Vagina (tissue), 2 donors: ENCODE measurements at places on chromosomes 6 and 20.

- H3K4me3 ChIP-seq = no peak overlapping the region
- H3K27me3 ChIP-seq = no peaks in the 10 kb centered on the region
- no peak overlapping the region for H3K27ac ChIP-seq
- DNase-seq = no peak
- no peaks in the 10 kb centered on the region for H3K36me3 ChIP-seq
Observed at GRCh38 chr6:164290101-164290500, 875.6 kb downstream of the QKI start.

DNA sequence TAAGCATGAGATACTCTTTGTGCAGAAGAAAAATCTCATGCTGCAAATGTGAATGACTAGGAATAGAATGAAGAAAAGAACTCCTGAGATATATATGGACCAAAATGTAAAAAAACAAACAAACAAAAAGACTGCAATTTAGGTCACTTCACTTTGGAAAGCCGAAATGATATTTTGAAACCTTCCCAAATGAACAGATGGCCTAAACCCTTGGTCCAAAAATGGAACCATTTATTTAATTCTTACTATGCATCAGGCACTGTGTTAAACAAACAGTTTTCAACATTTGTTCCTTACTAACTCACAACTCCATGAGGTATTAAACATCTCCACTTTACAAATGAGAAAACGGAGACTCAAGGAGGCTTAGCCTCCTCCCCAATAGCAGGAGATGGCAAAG is 107.5 kb downstream of the VIP start:
- H3K27ac ChIP-seq = no peak overlapping the region
- H3K4me3 ChIP-seq = no peak overlapping the region
- no peak for DNase-seq
- H3K36me3 ChIP-seq = no peaks in the 10 kb centered on the region
- H3K4me1 ChIP-seq = no peaks in the 10 kb centered on the region
- no peaks in the 10 kb centered on the region for H3K27me3 ChIP-seq

DNA sequence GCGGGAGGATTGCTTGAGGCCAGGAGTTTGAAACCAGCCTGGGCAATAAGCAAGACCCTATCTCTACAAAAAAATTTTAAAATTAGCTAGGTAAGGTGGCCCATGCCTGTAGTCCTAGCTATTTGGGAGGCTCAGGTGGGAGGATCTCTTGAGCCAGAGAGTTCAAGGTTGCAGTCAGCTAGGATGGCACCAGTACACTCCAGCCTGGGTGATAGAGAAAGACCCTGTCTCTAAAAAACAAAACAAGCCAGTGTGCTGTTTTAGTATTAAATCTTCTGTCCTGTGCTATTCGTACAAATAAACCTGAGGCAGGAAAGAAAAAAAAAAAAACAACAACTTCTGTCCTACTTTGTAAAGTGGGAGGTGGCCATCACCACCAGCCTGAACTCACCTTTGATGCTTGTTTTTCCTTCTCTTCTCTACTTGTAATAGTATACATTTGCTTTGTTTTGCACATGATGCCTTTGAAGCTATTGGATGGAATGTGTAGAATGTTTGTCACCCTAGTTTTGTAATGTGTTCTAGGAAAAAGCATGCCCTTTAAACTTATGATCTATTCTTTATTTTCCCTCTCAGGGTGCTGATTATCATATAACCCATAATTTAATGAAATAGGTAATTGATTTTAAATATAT is 102.5 kb downstream of the CRYBG1 start:
- DNase-seq = no peak
- no peaks in the 10 kb centered on the region for H3K36me3 ChIP-seq
- no peaks in the 10 kb centered on the region for H3K4me1 ChIP-seq
- no peak overlapping the region for H3K4me3 ChIP-seq
- H3K27me3 ChIP-seq = no peaks in the 10 kb centered on the region
- no peak overlapping the region for H3K27ac ChIP-seq

GRCh38 chr6:147986846-147987245 is 355.8 kb upstream of the SASH1 start:
- no peak for DNase-seq
- H3K36me3 ChIP-seq = no peaks in the 10 kb centered on the region
- H3K27ac ChIP-seq = no peak overlapping the region
- no peaks in the 10 kb centered on the region for H3K27me3 ChIP-seq

DNA sequence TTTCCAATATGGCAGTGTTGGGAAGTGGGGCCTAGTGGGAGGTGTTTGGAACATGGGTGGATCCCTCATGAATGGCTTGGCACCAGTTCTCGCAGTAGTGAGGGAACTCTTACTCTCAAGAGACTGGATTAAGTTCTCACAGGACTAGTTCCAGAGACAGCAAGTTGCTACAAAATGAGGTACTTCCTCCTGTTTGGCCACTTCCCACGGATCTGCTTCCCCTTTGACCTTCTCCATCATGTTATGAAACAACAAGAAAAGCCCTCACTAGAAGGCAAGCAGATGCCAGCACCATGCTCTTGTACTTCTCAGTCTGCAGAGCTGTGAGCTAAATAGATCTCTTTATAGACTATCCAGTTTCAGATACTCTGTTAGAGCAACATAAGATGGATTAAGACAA is 3.1 kb downstream of the RSPH3 start:
- H3K27ac ChIP-seq = no peak overlapping the region
- H3K4me1 ChIP-seq = peaks cover 20% of the 10 kb centered on the region
- H3K36me3 ChIP-seq = no peaks in the 10 kb centered on the region
- DNase-seq = no peak

DNA sequence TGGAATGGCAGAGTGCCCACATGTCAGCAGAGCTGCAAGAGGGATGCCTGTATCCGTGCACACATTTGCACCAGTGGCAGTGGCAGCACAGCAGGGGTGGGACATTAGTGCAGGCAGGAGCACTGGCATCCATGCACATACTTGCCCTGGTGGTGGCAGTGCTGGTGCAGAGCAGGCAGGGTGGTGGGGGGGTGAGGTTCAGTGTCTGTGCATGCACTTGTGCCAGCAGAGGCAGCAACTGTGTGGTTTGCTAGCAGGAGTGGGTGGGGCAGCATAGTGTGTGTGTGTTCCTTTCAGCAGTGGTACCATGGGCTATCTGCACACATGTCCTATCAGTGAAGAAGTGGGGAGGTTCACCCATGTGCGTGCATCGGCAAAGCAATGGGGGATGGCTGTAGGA is 151.6 kb downstream of the EPM2A start:
- DNase-seq = no peak
- no peaks in the 10 kb centered on the region for H3K36me3 ChIP-seq
- no peaks in the 10 kb centered on the region for H3K27me3 ChIP-seq

DNA sequence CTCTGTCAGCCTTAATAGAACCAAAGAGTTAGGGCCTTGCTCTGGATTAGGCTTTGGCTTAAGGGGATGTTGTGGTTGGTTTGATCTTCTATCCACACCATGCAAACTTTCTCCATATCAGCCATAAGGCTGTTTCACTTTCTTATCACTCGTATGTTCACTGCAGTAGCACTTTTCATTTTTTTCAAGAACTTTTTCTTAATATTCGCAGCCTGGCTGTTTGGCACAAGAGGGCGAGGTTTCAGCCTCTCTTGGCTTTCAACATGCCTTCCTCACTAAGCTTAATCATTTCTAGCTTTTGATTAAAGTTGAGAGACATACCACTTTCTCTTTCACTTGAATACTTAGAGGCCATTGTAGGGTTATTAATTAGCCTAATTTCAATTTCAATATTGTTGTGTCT is 193.1 kb downstream of the NRN1 start:
- H3K27ac ChIP-seq = no peak overlapping the region
- no peaks in the 10 kb centered on the region for H3K27me3 ChIP-seq
- H3K4me3 ChIP-seq = no peak overlapping the region
- DNase-seq = no peak
- H3K36me3 ChIP-seq = no peaks in the 10 kb centered on the region

DNA sequence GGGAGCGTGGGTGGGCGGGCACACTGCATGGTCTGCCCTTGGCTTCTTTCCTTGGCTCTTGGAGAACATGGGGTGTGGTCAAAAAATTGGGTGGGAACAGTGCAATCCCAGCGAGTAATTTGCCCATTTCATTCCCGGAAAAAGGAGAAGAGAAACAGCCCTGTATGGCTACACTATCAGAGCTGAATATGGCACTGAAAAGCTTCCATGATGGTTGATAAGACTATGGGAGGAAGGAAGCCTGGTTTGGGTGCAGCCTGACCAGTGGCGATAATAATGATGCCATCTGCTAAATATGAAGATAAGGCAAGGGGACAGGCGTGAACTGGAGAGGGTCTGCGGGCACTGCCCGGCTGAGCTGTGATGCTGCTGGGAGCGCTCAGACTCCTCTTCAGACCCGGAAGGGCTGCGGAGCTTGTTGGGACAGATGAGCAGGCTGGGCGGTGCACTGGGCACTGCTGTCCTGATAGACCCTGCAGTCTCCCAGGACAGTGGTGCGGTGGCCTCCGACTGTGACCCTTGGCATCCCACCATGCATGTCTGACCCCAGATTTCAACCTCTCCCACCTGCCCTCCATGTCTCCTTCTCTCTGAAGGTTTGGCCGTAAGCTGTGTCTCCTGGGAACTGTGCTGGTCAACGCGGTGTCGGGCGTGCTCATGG is 10.2 kb downstream of the SLC22A1 start:
- H3K27ac ChIP-seq = no peak overlapping the region
- H3K27me3 ChIP-seq = no peaks in the 10 kb centered on the region
- peak; percentile 81 for DNase-seq
- H3K4me1 ChIP-seq = no peaks in the 10 kb centered on the region

GRCh38 chr6:129981598-129981997 is 36.8 kb upstream of the L3MBTL3 start:
- no peak overlapping the region for H3K4me3 ChIP-seq
- no peak overlapping the region for H3K27ac ChIP-seq
- no peak for DNase-seq
- no peaks in the 10 kb centered on the region for H3K36me3 ChIP-seq
- no peaks in the 10 kb centered on the region for H3K27me3 ChIP-seq

DNA sequence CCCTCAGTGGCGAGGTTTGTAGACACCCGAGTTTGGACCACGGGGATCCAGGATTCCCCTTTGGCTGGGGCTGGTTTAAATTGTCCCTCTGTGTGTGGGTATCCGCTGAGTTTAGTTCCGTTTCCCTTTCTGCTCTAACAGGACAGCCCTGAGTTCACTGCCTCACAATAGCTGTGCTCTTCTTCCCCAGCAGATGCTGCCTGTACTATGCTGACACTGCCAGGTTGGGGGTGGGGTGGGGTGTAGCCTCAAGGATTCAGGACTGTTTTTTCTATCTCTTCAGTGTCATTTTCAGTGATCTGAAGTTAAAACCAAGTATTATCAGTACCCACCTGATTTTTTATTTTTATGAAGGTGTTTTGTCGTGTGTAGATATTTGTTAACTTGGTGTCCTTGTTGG is 655.0 kb downstream of the COL12A1 start:
- H3K4me3 ChIP-seq = no peak overlapping the region
- H3K27ac ChIP-seq = no peak overlapping the region
- DNase-seq = no peak
- H3K27me3 ChIP-seq = no peaks in the 10 kb centered on the region
- no peaks in the 10 kb centered on the region for H3K4me1 ChIP-seq

DNA sequence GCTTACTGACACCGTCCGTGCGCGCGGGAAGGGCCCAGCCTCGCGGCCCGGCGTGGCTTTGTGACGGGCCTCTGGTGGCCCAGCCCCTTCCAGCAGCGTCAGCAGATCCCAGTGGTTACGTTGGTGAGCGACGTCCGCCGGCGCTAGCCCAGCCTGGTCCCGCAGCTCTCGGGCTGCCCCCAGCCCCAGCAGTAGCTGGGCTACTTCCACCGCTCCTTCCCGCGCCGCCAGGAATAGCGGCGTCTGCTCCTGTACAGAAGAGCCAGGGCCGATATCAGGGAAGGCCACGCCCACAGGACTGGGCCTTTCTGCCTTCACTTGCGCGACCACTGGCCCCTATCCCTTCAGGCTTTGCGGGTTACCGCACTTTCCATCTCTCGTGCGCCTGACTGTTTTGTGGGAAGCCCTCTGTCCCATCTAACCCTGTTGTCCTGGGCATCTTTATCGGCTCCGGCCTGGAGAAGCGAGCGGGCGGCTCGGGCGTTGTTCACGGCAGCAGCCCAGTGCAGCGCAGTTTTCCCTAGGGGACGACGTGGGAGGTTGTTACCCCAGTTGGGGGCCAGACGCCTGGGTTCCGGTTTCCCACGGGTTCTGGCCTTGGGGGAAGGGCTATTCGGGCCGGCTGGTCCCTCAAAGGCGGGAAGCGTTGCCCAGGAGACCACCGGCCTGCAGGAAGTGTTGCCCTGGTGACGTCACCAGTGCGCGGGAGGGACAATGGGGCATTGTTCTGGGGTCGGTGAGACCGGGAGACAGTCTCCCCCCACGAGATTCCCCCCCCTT is 3.6 kb upstream of the GPSM3 start:
- H3K27me3 ChIP-seq = no peaks in the 10 kb centered on the region
- DNase-seq = no peak
- peak overlapping the region; percentile 99 for H3K27ac ChIP-seq
- H3K36me3 ChIP-seq = no peaks in the 10 kb centered on the region
- peaks cover 37% of the 10 kb centered on the region for H3K4me1 ChIP-seq

DNA sequence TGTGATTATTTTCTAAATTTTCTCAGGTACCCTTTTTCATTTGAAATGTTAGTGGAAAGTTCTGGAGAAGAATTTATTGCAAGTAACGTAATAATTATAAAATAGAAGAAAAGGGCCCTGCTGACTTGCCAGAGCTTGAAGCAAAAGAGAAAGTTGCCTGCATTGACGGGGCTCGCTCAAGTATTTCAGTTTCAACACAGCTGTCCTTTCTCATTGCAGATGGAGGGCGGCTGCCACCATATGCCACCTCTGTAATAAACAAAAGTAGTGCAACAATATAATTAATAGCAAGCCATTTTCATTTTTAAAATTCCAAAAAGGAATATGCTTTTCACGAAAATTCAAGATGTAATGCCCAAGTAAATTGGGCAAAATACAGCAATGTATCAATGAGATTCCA is 246.2 kb downstream of the PACRG start:
- no peak overlapping the region for H3K4me3 ChIP-seq
- no peaks in the 10 kb centered on the region for H3K36me3 ChIP-seq

GRCh38 chr6:142381845-142382378 is 80.1 kb downstream of the ADGRG6 start:
- H3K27me3 ChIP-seq = no peaks in the 10 kb centered on the region
- H3K4me3 ChIP-seq = no peak overlapping the region
- peaks cover 6% of the 10 kb centered on the region for H3K4me1 ChIP-seq
- DNase-seq = no peak
- H3K27ac ChIP-seq = no peak overlapping the region

DNA sequence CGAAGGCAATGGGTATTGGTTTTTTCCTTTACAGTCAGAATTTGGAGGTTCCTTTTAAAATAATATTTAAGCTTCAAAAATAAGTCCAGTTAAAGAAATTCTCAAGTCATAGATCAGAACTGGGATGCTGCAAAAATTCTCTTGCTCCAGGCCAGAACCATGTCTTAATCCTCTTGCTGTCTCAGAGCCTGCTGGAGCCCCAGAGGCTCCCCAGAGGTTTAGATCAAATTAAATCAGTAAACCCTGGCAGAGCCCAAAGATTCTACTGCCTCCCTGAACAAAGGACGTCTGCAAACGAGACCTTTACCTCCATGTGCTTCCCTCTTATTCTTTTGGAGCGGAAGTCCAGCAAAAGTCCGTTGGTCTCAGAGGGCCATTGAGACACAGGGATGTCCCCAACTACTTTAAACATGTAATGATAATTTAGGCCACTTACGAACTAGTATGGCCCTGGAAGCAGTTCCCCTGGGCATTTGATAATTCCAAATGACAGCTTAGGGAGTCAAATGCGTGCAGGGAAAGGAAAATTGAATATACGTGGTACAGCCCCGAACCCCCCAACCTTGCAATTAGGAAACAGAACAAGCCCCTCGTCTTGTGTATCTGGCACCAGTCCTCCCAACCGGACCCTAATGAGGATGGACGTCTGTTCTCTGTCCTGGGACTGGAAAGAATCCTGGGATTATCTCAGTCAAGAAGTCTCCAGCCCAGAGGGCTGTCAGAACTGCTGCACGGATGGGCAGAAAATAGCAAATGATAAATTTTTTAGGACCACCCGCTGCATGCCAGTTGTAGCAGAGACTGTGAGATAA is 31.5 kb downstream of the SULF2 start:
- H3K4me1 ChIP-seq = peaks cover 12% of the 10 kb centered on the region
- no peaks in the 10 kb centered on the region for H3K27me3 ChIP-seq
- no peak overlapping the region for H3K27ac ChIP-seq
